ENCODE measurements at places on chromosomes 4 and X.

DNA sequence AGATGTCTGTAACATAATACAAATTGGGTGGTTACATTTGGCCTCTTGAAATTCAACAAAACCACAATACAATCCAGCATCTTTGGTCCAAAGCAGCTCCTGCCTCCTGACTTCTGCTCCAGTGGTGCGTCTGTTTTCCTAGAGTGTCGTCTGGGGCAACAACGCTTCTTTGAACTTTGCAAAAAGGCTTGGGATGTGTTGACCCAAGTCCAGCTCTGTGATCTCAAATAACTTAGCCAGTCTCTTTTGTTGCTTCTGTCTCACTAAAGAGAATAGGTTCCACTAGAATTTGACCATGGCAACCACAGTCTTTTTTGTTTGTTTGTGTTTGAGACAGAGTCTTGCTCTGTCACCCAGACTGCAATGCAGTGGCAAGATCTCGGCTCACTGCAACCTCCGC lies 324.0 kb downstream of the DHRSX start:
- no peak for DNase-seq

GRCh38 chrX:140132937-140133336 lies 167.6 kb upstream of the CXorf66 start:
- DNase-seq = no peak

DNA sequence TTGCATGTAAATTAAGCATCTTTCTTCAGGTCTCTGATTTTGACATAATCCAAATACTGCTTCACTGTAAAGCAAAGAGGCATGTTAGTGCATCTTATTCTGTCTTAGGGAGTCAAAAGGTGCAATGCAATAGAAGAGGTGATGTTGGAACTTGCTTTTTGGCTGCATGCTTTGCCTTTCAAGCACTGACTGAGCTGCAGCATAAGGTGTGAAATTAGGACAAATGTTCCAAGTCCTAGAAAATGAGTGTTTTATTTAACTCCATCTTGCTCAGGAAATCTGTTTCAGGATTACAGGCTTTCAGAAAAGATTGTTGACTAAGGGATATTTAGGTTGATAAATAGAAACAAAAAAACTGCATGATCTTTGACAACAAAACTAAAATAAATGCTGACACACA lies 30.8 kb downstream of the NAA11 start:
- DNase-seq = no peak

- no peak for DNase-seq
Observed at GRCh38 chr4:162586266-162586665, 422.5 kb upstream of the FSTL5 start.

DNA sequence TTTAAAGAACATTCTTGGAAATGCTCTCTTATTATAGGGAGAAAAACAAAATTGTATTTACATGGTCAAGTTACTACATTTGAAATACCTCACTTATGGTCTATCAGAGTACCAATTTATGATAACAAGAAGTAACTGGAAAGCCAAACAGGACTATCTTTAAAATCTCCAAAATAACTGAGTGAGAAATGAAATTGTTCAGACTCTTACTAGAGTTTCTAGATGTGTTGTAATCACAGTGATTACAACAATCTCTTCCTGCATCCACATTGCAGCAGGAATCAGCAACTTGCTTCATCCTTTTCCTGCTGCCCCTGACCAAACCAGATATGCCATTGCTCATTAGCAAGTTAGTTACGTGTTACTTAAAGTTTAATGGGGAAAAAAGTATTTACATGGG lies 245.2 kb upstream of the SMIM31 start:
- DNase-seq = no peak

- DNase-seq = no peak
Observed at GRCh38 chr4:126630230-126630629, 1002.5 kb upstream of the INTU start.

DNA sequence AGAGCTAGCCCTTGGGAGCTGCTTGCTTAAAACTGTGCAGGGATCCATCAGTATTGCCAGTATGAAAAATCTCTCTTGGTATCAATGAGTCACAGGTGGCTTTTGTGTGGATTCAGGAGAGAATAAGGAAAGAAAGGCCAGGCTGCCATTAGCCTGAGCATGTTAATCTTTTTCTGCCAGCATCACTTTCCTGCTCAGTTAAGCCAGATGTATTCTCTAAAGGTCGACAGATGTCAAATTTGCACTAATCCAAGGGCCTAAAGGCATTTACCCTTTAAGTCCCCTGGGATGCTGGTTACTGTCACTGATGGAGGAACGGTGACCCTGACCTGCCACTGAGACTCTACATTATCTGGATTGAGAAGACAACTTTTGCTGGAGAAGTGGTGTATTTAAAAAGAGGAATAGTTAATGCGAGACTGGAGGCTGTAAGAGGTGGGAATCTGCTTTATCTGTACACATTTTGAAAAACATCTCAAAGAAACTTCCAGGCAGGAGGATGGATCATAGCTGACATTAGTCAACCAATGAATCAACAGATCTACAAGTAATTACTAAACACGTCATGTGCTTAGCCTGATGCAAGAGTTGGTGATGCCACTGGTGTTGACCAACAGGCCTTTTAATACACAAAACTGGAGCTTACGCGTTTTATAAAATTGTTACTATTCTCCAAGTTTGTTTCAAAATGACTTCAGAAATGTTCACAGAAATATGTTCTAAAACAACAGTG lies 241.4 kb upstream of the ANXA3 start:
- no peak for DNase-seq

DNA sequence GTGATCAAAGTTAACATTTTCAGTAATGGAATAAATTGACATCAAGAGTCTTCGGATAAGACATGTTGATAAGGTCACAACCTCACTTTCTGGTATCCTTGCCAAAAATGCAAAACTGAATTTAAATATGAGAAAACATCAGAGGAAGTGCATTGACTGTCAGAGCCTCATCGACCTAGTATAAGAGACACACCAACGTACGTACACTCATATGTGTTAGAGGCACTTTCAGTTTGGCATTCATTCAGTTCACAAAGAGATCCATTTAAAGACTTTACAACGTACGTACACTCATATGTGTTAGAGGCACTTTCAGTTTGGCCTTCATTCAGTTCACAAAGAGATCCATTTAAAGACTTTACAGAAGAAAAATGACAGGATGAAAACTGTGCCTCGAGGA lies 280.3 kb downstream of the INPP4B start:
- no peak for DNase-seq

- DNase-seq = no peak
Observed at GRCh38 chrX:2614911-2615310, 76.2 kb upstream of the CD99 start.

GRCh38 chrX:118207831-118208453 lies 91.3 kb upstream of the KLHL13 start:
- DNase-seq = no peak

- DNase-seq = no peak
Observed at GRCh38 chr4:165288639-165289422, 38.6 kb upstream of the MSMO1 start.

GRCh38 chr4:100576570-100576969 lies 58.7 kb upstream of the EMCN start:
- DNase-seq = no peak

- no peak for DNase-seq
Observed at GRCh38 chrX:56233100-56233499, 944 bp downstream of the KLF8 start.

- no peak for DNase-seq
Observed at GRCh38 chr4:184744236-184744635, 10.3 kb upstream of the CENPU start.

DNA sequence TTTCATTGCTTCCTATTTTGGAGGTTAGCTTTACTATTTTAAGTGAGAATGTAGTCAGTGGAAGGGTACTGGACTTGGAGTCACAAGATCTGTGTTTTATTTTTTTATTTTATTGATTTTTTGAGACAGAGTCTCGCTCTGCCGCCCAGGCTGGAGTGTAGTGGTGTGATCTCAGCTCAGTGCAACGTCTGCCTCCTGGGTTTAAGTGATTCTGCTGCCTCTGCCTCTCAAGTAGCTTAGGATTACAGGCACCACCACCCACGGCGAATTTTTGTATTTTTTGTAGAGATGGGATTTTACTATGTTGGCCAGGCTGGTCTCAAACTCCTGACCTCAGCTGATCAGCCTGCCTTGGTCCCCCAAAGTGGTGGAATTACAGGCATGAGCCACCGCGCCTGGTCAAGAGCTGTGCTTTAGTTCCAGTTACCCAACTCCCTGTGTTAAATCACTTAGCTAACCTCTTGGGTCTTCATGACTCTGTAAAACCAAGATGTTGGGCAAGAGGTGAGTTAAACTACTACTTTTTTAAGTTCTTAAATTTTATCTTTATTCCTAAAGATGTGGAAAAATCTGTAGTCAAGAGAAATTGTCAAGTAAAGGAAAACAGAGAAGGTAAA lies 11.2 kb downstream of the USP9X start:
- DNase-seq = no peak

DNA sequence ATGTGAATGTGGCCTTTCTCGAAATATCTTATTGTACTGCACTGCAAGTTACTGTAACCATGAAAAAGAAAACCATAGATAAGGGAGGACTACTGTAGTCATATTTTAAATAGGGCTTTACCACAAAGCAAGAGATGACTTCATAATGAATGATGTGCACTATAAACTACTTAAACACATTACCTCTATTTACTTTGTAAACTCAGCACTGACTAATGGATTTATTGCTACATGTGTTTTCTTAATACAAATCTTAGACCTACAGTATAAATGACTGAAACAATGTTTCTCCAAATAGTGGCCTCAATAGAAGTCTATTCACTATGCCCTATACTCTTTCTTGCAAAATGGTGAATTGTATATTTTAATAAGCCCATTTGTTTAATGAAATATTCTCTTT lies 61.1 kb downstream of the HDX start:
- DNase-seq = no peak

GRCh38 chr4:73690051-73690738 lies 50.2 kb upstream of the CXCL8 start:
- no peak for DNase-seq

GRCh38 chr4:1870328-1870577 lies 940 bp upstream of the NSD2 start:
- peak; percentile 63 for DNase-seq

- DNase-seq = no peak
Observed at GRCh38 chr4:182405087-182405486, 161.9 kb downstream of the TENM3 start.

DNA sequence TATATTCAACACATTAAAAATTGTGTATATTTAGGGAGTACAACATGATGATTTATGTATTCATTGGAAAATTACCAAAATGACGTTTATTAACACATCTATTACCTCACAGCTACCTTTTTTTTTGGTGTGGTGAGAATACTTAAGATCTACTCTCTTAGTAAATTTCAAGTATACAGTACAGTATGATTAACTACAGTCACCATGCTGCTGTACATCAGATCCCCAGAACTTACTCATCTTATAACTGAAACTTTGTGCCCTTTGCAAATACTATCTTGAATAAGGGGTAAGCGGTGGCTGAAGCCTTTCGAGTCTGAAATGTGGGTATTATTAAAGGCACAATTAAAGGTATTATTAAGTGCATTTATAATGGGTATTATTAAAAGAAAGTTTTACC lies 976 bp downstream of the PHKA1 start:
- DNase-seq = no peak

DNA sequence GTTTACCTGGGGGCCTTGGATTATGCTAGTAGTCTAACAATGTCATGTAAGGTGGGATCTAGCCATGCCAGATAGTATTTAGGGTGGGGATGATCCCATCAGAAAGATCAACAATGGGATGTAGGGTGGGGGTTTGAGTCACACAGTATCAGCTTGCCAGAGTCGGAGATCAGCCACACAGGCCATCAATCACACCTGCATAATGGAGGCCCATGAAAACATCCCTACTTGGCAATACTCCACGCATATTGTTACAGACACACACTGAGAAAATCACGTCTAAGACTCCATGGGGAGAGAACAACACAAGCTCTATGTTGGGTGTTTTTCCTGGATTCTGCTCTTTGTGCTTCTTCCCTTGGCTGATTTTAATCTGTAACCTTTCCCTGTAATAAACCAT lies 49.5 kb upstream of the SLC25A4 start:
- no peak for DNase-seq

- no peak for DNase-seq
Observed at GRCh38 chr4:165177725-165178666, 29.4 kb upstream of the KLHL2 start.

DNA sequence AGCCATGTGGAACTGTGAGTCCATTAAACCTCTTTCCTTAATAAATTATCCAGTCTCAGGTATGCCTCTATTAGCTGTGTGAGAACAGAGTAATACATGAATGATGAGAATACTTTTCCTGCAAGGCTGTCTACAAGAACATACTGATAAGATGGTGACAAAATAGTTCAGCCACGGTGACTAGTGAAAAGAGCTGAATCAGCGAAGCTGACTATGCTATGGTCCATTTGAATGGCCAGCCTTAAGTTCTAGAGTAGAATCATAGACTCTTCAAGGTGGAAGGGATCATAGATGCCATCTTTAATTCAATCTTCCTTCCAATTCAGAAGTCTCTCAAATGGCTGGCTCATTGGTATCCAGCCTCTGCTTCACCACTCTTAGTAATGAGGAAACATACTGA lies 163.3 kb downstream of the SPANXN1 start:
- no peak for DNase-seq

- DNase-seq = no peak
Observed at GRCh38 chr4:156193800-156194199, 240.1 kb upstream of the CTSO start.

- DNase-seq = no peak
Observed at GRCh38 chrX:25019707-25020390, 4.1 kb upstream of the ARX start.

DNA sequence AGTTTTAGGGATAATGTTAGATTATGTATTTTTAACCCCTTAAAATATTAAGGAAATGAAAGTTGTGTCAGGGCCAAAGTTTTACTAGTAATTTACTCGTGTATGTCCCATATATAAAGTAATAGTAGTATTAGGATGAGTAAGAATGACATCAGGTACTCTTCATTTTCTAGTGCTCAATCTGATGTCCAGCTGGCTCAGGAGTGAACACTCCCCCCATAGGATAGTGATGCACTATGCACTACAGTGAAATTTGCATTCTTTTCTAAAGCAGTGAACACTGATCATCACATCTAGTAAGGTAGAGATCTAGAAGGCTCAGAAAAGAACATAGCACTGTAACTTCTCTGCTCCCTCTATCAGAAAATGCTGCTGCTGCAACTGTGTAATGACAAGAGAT lies 409.7 kb downstream of the GLUD2 start:
- DNase-seq = no peak

- DNase-seq = no peak
Observed at GRCh38 chr4:185587030-185587426, 51.7 kb upstream of the PDLIM3 start.
